ENCODE measurements at places on chromosomes 2 and 18.

GRCh38 chr2:20834331-20834730 lies 11.4 kb upstream of the LDAH start:
- no peak for DNase-seq

DNA sequence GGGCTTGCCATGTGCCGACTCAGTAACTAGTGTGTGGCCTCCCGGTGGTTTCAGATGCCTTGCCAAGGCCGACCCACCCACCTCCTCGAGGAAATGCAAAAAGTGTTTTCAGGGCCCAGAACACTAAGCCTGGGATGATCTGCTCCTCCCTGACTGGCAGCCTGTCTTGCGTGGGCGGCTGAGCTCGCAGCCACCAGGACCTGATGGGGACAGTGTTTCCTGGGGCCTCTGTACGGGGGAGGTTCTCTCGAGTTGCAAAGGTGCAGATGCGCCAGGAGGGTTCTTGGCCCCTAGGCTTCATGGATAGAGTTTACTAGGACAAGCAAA lies 85.2 kb downstream of the GLI2 start:
- no peak for DNase-seq

GRCh38 chr18:35497027-35497369 lies 762 bp downstream of the INO80C start:
- no peak for DNase-seq

- DNase-seq, result no peak
Observed at GRCh38 chr18:59416818-59417217, 57.8 kb upstream of the LMAN1 start.

DNA sequence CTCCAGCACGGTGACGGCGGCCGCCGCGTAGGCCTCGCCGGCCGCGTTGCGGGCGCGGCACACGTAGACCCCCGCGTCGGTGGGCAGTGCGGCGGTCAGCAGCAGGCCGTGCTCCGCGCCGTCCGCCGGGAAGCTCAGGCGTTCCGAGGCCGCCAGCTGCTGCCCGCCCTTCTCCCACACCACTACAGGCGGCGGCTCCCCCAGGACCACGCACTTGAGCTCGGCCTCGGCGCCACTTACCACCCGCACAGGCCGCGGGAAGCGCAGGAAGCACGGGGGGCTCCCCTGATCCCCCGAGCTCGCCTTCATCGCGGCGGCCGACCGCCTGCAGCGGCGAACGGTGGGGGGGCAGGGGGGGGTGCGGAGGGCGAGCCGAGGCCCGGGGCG lies 422 bp downstream of the OBSL1 start:
- DNase-seq, result no peak

GRCh38 chr2:201254081-201254730 lies 6.1 kb upstream of the CASP8 start:
- no peak for DNase-seq

- DNase-seq, result no peak
Observed at GRCh38 chr2:240383099-240383758, 52.2 kb upstream of the GPC1 start.

DNA sequence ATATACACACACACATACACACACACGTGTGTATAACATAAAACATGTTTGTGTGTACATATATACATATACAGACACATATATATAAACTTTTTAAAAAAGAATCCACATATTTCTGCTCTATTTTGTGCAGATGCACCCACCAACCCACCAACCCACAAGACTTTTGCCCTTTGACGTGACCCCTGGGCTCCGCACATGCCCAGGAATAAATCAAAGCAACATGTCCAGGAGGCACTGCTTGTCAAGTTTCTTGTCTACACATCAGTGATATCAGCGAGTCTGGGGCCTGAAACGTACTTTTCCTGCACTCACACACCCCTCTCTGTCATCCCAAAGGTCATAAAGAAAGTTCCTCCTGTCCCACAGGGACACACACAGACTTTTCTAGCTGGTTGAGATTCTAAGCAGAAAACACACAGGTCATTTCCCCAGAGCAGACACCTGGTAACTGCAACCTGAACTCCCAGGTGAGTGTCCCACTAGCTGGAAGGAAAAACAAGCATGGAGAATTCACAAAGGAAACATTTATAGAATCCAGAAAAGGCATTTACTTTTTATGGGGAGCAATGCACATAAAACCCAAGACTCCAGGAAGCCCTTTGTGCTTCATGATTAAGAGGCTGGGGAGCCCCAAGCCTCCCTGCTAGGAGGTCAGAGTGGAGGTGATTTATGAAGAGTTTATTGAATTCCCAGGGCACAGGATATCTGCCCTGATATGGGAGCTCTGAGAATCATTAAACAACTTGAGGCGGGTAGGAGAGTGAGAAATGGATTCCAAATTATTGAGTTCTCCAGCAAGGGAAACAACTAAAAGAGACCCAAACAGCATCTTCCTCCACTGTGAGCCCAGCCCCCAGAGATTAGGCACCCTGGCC lies 211.6 kb downstream of the MGAT5 start:
- no peak for DNase-seq

DNA sequence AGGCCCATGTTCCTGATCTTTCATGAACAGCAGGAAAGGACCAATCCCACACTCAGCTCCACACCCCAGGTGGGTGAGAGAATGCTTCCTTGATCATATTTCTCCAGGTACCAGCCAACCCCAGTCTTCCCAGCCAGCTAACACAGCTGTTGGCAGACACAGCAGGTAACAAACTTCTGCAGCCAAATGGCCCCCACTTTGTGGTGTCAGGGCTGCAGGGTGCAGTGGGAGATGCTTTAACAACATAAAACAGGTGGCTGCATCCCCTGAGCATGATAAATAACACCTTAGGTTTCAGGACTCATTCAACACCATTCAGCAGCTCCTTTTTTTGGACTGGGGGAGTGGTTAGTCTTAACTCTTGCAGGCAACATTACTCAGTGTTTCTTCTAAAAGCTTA lies 76.7 kb upstream of the ACAA2 start:
- no peak for DNase-seq

- no peak for DNase-seq
Observed at GRCh38 chr2:39779927-39780326, 869 bp upstream of the THUMPD2 start.

DNA sequence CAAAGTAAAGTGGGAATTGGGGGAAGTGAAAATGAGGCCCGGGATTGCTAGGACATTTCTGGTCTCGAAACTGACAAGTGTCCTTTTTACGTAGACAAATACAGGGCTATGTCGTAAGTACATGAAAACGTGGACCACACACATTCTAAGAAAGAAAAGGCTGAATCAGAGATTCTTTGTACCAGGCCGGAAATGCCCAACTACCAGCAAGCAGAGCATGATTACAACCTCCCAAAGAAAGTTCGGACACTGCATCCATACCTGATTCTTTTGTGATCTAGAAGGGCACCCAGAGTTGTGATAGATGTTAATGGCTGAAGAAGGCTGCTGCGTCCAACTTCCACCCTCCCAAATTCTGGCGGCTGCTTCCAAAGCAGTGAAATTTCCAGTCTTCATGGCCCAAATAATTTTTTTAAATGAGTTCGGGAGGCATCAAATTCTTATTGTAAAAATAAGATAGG lies 1.7 kb downstream of the RBMS1 start:
- no peak for DNase-seq

DNA sequence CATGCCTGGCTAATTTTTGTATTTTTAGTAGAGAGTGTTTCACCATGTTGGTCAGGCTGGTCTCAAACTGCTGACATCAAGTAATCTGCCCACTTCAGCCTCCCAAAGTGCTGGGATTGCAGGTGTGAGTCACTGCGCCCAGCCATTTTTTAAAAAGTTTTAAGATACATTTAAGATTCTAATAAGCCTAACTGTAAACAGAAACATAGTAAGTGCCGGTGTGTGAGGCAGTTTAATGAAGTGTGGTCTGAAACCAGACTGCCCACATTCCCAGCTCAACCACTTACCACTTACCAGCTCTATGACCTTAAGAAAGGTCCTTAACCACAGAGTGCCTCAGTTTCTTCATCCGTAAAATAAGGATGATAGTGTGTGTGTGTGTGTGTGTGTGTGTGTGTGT lies 42.4 kb downstream of the TMEM237 start:
- DNase-seq, result no peak

DNA sequence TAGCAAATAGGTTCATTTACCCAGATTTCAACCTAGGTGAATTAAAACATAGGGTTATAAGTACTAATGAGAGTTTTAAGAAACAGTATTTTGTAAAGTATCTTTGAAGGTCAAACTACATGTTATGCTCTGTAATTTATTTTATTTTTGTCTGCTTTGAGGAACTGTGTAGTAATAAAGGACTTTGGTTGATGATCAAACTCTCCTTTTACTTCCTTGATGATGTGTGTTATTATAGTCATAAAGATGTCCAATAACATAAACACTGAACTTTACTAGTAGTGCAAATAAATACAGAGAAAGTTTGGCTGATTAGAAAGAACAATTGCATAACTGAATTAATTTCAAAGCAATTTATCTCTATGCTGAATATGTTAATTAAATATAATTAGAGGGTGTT lies 6.3 kb downstream of the GULP1 start:
- no peak for DNase-seq

DNA sequence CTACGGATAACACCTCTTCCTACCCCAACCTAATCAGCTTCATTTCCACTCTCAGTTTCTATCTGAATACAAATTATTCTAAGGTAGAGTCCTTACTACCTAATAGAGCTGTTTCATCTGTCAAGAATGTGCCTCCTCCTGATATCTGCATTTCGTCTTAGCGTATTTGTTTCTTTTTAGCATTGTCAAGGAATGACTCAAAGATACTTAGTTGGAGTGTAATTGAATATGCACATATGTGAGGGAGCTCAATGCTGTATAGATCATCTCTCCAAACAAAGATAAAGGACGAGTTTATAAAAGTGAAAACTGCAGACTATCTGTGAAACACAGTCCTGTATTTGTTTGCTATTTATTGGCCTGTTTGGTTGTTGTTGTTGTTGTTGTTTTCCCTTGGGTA lies 2059.4 kb upstream of the CELF4 start:
- DNase-seq, result no peak

GRCh38 chr2:218898109-218898878 lies 17.6 kb downstream of the WNT10A start:
- no peak for DNase-seq

DNA sequence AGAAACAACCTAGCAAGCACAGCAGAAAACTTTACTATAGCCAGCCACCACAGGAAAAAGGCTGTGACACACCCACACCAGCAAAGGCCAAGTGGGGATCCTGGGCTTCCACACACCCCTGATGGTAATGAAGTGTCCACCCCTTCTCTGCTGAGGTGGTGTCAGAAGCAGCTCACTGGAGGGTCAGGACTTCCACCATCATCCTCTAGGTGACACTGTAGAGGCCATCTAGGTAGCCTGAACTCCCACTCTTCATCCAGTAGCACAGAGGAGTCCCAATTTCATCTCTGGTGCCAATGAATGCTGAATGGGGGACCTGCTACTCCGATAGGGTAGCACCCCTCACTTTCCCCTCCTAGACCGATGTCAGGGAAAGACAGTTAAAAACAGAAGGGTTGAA lies 1544.4 kb downstream of the LRP1B start:
- no peak for DNase-seq

DNA sequence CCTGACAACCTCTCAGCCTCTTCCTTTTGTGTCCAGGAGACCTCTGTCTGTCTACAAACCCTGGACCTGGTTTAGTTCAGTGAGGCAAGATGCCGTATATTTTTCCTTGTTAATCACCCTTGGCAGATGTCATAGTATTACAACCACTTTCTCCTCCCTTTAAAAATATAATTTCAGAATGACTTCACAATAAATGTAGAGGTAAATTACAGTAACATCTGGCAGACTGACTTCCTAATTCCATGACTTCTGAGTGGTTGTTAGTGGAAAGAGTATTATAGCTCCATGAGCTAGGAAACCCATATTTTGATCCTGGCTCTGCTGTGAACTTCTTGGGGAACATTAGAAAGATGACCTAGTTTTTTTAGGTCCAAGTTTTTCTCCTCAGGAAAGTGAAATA lies 39.5 kb downstream of the SPATS2L start:
- DNase-seq, result no peak
